ENCODE measurements at places on chromosomes 13 and 19.

- no peak for DNase-seq
Observed at GRCh38 chr19:2856457-2857050, 10.6 kb upstream of the ZNF556 start.

DNA sequence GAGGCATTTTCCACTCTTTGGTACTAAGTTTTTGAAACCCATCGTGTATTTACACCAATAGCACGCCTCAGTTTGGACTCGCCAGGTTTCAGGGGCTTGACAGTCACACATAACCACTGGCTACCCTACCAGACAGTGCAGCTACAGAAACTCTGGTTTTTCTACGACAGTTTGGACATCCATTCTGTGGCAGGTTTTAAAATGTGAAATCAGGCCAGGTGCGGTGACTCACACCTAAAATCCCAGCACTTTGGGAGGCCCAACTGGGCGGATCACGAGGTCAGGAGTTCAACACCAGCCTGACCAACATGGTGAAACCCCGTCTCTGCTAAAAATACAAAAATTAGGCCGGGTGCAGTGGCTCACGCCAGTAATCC is 13.2 kb downstream of the KDELR1 start:
- DNase-seq, result no peak

- DNase-seq, result no peak
Observed at GRCh38 chr19:40646743-40647254, 43.7 kb downstream of the NUMBL start.

GRCh38 chr13:46475541-46475991 is 77.4 kb upstream of the LRCH1 start:
- no peak for DNase-seq

DNA sequence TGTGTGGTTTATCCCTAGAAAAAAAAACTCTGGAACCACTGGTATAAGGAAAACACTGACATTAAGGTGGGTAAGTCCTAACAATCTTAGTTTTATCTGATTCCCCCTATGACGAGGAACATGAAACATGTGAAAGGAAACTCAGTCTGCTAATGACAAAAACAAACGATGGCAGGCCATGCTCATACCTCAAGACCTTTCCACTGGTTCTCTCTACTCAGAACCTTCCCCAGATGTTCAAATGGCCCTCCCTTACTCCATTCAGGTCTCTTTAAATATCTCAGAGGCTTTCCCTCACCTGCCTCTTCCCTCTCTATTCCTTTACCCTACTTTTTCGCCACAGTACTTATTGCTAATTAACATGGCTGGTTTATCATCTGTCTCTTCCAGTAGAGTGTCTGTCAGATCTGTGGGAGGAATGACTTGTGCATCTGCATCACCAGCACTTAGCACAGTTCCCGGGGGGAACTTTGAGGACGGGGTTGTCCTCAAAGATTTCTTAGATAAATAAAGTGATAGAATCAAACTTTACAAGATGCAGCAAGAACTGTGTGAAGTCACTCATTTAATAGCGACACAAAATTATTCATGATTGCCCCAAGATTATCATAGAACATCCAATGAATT is 1.5 kb downstream of the TUBGCP3 start:
- no peak for DNase-seq

DNA sequence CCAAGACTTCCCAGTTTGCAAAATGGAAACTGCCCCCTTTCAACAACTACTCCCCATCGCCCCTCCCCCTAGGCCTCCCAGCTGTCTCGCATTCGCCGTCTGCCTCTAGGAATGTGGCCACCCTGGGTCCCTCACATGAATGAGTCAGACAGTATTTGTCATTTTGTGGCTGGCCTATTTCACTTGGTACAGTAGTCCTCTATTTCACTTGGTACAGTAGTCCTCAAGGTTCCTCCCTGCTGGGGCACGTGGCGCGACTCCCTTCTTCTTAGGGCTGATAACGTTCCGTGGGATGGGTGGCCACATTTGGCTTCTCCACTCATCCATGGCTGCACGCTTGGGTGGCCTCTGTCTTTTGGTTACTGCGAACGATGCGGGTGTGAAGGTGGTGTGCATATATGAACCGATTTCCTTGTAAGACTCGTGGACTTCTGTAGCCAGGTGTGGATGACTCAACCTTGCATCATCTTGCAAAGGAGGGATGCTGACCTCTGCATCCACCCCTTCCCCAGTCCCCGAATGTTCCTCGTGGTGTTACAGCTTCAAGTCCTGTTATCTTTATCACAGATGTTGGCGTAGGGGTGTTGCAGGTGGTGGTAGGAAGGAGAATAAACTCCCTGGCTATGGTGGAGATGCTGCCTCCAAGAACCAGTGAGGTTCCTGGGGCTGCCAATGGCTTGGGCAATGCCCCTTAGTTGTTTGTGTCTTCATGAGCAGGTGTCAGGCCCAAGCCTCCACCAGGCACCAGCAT is 112.1 kb upstream of the SOX1 start:
- DNase-seq, result no peak

GRCh38 chr13:45751885-45752284 is 49.8 kb downstream of the CBY2 start:
- DNase-seq, result no peak

GRCh38 chr19:1860821-1861598 is 2.4 kb downstream of the KLF16 start:
- no peak for DNase-seq

DNA sequence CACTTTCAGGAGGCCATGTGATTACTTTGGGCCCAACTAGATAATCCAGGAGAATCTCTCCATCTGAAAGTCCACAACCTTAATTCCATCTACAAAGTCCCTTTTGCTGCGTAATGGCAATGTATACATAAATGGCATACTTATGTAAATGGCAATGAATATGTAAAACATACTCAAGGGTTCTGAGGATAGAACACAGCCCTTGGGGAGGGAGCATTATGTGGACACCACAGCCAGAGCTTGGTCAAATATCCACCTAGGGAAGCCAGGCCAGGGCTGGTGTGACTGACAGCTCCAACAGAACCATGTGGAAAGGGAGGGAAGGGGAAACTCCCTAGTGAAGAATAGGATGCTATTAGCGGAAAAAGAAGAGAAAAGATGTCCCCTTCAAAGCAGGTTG is 496.2 kb downstream of the COG6 start:
- DNase-seq, result no peak

- no peak for DNase-seq
Observed at GRCh38 chr13:112895521-112896465, 73.2 kb upstream of the MCF2L start.

- no peak for DNase-seq
Observed at GRCh38 chr19:36524617-36525016, 3.5 kb downstream of the ZNF260 start.
